Body of pancreas (tissue), 4 donors: ENCODE measurements at places on chromosomes 5 and 9. TPM values are rescaled to one million over a fixed set of nuclear protein-coding genes. Genes with fewer than 3 reads are reported as not detected.

- peak; percentile 61 for DNase-seq
These were observed 77.4 kb downstream of the VAV2 start for GRCh38 chr9:133914442-133915342.

DNA sequence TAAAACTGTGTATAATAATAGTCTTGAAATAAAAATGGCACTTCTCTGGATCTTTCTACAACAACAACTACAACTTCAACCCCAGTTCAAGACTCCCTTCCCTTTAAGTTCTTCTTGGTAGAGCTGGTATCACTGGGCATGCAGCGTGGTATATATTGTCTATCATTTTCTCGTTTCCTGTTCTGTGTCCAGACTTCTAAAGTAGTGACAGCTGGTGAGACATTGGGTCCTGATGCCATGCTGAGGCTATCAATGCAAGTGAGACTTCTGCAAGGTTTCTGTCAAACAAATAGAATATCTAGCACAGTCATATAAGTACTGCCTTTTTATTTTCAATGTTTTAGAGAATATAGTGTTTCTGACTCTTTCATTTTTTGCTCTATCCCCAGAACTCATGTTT, 123.0 kb upstream of the GRIN3A start:
- DNase-seq = no peak

DNA sequence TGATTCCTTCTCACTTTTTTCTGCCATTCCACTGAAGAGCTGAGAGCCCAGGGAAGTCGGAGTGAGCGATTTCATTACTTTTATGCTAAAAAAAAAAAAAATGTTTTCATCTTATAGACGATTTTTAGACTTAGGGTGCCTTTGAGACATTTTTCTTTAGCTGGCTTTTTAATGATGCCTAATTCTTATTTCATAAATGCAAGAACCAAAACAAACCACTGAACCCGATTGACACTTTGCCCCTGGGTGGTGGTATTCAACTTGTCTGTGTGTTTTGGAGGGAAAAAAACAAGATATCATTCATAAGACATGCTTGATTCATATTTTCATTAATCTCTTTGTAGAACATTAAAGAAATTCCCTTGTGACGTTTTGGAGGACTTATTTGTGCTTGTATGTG, 2.4 kb downstream of the TLE4 start:
- no peak for DNase-seq

The ANKRD55 gene
- not detected for total RNA-seq

The OBP2B gene
- not detected for total RNA-seq

The JAK2 gene
- total RNA-seq = 11.7 TPM

- no peak for DNase-seq
These were observed 415.4 kb upstream of the GRAMD2B start for GRCh38 chr5:126007841-126008240.

DNA sequence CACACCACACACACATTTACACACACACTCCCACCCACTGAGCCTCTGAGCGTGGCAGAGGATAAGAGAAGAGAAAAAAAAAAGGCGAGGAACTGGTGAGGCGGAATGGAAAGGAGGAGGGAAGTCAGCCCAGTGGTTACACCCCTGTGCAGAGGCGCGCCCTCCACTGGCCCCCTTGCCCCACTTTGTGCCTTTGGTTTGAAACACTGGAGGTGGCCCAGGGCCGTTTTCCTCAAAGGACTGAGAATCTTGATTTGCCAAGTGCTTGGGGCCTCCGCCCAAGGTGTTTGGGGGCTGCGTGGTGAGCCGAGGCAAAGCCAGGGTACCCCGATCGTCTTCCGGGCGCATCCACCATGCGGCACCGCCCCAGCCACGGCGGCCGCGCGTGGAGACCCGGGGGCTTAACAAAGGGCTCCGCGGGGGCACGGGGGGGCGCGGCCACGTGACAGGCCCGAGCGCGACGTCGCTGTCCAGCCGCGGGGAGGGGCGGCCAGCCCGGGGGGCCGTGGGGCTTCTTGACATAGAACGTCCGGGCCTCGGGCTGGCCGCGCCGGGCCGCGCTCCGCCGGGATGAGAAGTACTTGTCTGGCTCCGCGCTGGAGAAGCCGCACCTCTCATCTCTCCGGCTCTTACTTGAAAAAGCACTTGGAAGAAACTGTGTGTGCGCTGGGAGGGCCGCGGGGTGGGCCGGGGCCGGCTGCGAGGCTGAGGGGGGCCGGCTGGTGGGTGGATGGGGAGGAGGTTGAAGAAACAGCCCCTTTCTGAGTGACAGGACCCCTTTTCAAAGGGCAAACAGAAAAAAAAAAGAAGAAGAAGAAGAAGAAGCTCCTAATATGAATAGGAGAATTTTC, 21.0 kb downstream of the NR2F1 start:
- DNase-seq = no peak

DNA sequence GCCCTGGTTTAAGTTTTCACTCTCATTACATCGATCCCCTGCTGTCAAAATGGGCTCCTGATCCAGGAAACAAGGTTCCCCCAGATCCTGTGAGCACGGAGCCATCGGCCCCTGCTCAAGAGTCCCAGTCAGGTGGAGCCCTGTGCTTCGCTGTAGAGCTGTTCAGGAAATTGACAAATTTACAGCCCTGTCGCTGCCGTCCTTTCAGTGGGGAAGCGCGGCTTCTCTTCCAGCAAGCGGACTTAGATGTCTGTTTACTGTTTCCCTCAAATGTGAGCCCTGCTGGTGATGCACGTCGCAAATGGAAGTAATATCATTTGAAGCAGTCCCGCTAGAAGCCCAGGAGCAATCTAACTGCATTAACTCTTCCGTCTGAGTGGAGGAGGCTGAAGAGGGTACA, 760.9 kb upstream of the WWC1 start:
- no peak for DNase-seq

- no peak for DNase-seq
These were observed 728.2 kb downstream of the BRINP1 start for GRCh38 chr9:118640836-118641560.

DNA sequence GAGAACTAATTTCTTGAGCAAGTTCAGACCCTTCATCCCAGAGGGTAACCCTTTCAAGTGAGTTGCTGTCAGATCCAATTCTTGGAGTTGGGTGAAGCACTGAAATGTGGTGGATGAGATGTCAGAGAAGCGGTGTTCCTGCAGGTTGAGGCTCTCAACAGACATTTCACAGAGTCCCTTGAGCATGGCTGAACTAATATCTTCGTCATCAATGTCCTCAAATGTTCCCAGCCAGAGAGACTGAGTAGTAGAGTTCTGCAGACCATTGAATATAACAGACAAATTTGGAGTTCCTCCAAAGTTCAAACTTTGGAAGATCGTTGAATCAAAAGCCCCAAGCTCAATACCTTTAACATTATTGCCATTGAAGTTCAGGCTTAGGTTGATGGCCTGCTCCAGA, 12.7 kb downstream of the CD180 start:
- no peak for DNase-seq

DNA sequence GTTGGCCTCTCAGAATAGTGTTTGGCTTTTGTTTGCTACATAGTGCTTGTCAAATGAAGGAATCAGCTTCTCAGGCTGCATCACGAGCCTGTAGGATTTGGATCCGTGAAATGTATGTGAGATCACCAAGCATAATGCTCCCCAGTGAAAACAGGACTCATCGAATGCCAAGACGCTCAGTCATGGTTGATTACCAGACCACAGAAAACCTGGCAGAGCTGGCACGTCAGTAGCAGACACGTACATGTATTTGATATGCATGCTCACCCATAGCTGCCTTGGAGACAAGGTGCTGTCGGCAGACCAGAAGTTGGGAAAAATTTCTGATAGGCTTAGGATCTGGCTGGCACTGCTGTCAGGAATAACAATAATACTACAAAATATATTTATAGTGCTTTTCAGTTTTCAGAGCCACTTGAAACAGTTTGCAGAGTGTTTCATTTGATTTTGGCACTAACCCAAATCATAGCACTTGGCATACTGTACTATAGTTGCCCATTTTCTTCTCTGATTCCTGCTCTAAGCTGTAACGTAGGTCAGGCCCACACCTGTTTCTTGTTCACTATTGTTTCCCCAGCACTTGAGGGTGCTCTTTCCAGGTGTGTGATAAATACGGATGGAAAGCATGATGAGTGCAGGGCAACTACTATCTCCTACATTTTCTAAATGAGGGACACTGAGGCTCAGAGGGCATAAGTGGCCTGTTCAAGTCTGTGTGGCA, 226.1 kb downstream of the NR3C1 start:
- no peak for DNase-seq

The SLC23A1 gene
- 0.78 TPM for total RNA-seq

GRCh38 chr9:94639061-94639998, at the start of gene FBP1:
Gene FBP1, minus strand, starts transcription at chr9:94639518. Its CDS starts 208 bp downstream, at chr9:94639310.
- peak; percentile 61 for DNase-seq

DNA sequence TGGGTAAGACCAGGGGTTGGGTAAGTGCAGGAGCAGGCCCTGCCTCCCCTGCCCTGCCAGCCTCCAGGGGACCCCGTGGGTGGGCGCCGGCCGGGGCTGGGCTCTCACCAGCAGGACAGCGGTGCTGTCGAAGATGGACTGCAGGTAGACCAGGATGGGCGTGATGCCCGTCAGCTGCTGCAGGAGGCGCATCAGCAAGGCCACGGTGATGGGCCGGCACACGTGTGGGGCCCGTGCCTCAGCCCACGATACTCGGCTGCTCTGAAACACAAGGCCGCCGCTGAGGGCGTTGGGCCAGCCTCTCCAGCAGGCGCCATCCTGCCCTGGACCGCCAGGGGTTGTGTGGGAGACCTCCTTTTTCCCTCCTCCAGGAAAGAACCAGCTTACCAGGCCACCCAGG, 4.0 kb downstream of the SLC2A6 start:
- DNase-seq = no peak

The TAS2R1 gene
- not detected for total RNA-seq

DNA sequence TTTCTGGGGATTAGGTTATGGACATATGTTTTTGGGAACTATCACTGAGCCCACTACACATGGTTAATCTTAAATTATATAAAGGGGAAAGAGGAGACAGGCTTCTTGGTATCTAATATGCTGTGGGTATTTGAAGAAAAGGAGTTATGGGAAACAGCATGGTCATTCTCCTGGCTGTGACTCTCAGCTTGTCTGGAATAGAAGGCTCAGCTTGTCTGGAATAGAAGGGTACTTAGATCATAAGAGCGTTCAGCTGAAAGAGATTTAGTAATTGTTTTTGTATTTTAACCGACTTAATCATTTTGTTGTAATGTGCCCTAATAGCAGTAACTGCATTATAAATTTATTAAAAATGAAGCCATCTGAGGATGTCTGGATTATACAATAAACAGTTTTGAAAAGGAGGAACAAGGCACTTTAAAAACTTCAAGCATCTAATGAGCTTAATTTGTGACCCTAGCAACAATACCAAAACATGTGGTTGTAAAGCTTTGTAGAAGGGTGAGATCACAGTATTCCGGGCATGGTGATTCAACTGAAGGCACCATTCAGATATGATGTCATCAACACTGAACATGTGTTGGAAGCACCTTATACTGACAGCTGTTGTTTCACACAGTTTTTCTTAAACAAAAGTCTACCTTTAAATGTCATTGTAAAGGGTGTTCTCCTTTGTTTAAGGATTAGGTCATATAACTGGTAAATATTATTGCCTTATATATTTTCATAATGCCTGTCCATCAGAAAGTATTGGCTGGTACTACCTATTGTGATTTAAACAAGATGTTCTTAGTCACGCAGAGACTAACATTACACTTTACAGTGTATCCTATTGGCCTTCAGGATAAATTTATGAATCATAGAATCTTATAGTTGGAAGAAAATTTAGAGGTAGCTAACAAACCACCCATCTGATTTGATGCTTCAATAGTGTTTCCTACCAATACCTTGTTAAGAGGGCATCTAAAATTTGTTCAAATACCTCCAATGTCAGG, 2174.1 kb upstream of the WWC1 start:
- DNase-seq = no peak
